ENCODE measurements at places on chromosomes 11 and 22.

- peak; percentile 43 for DNase-seq
These were observed at the start of gene SEPTIN5 for GRCh38 chr22:19714312-19715187. Gene SEPTIN5 (plus strand): TSS chr22:19714503. CDS start chr22:19714589, 86 bp downstream.

GRCh38 chr22:29704528-29705285, 15.1 kb upstream of the CABP7 start:
- peak; percentile 86 for DNase-seq

- DNase-seq, result no peak
These were observed 22.6 kb downstream of the BUD13 start for GRCh38 chr11:116750070-116750718.

GRCh38 chr11:101133190-101133589, 3.6 kb upstream of the PGR start:
- no peak for DNase-seq

DNA sequence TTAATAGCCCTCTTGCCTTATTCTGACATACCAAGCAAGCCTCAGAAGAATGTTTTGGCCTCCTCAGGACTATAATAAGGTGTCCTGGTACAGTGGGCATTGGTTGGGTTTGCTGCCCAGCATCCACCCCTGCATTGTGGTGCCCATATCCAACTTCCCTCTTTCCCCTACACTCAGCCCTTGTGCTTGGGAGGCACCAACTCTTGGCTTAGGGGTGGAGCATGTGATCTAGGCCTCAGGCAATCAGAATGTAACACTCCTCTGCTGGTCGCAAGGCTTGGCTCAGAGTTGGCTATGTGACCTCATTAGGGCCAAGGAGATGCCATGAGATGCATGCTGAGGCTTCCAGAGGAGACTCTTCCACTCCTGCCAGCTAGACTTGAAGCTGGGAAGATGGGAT, 123.0 kb downstream of the CSNK2A3 start:
- no peak for DNase-seq

DNA sequence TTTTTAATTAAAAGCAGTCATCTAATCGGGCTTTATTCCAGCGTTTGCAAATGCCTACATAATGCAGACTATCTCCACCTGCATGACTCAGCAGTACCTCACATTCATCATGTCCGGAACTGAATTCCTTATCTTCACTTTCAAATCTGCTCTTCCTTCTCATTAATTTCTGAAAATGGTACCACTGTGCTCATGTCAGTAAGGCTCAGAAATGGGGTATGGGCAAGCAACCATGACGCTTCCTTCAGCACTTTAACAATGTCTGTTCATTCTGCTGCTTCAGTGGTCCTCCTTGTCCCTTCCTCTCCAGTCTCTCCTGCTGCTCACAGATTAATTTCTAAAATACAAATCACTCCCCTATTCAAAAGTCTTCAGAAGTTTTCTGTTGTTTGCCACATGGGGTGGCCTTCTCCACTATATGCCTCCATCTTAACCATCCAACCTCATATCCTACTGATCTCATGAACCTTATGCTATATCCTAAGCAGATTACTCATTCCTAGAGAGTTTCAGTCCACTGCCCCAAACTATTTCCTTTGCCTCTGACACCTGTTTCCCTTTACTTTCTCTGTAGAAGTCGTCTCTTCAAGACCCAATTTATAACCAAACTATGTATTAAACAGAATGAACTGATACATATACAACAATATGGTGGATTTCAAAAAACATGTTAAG, 7.0 kb downstream of the GTF2H1 start:
- no peak for DNase-seq

- DNase-seq, result no peak
These were observed 4.7 kb upstream of the KDM2A start for GRCh38 chr11:67114275-67114896.

GRCh38 chr11:16295592-16295991, 60.8 kb downstream of the SOX6 start:
- no peak for DNase-seq

DNA sequence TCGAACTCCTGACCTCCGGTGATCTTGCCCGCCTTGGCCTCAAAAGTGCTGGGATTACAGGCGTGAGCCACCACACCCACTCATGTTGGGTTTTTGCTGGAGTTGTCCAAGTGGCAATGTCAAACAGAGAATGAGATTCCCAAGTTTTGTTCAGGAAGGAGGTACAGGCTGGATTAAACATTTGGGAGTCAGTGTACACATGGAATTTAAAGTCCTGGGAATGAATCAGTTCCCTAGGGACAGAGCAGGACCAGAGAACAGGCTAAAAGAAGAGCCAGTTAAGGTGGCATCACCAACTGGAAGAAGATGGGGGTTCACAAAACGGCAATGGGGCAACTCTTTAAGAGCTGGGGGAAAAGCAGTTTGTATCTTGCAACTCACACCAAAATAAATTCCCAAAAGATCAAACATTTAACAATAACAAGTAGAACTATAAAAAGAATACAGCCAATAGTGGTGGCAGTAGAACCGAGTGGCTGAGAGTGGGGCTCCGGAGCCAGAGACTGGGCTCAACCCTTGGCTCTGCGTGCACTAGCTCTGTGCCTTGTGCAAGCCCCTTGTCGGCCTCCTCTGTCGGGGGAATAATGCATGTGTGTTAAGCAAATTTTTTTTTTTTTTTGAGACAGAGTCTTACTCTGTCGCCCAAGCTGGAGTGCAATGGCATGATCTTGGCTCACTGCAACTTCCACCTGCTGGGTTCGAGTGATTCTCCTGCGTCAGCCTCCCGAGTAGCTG, 33.8 kb upstream of the CTSD start:
- DNase-seq, result no peak

DNA sequence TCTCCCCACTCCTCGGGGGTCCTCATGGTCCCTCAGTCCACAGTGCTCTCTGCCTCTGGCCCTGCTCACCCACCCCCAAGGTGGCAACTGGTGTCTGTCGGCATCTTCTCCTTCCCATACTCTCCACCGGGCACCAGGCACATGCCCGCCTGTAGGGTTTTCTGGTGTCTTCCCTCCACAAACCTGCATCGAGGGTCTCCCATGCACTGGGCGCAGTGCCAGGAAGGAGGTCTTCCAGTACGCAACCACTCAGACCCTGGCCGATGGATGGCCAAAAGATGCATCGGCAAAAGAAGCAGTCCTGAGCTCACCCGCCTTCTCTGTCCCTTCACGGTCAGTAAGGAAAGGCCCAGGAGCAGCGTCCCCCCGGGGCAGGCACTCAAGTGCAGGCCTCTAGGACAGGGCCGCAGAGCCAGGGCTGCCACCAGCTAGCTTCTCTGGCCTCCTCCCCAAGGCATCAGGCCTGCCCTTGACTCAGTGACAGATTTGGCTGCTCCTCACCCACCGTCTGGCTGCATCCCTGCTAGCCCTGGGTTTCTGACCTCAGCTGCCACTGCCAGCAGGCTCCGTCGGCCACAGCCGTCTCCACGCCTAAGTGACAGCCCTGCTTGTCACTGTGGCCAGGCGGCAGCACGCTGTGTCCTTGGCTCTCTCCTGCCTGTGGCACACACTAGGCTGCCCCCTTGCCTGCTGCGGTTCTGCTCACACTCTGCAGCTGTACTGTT, 32.1 kb upstream of the IGSF9B start:
- no peak for DNase-seq

- no peak for DNase-seq
These were observed 75.2 kb downstream of the EIF3M start for GRCh38 chr11:32658639-32659406.

DNA sequence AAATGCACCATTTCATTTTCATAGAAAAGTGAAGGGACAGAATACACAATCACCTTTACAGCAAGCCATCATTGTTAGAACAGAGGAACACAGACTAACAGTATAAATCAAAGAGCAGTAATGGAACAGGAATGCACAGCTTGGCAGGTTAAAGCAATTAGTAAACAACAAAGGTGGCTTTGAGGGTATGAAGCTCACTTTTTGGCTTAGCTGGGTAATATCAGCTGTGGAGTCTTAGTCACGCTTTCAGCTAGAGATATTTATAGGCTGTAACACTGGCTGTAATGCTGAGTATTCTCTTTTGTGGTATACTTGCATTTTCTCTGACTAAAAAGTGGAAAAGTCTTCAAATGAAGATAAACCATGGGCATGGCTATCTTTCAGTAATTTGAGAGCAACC, 1780.5 kb downstream of the LRRC4C start:
- DNase-seq, result no peak

DNA sequence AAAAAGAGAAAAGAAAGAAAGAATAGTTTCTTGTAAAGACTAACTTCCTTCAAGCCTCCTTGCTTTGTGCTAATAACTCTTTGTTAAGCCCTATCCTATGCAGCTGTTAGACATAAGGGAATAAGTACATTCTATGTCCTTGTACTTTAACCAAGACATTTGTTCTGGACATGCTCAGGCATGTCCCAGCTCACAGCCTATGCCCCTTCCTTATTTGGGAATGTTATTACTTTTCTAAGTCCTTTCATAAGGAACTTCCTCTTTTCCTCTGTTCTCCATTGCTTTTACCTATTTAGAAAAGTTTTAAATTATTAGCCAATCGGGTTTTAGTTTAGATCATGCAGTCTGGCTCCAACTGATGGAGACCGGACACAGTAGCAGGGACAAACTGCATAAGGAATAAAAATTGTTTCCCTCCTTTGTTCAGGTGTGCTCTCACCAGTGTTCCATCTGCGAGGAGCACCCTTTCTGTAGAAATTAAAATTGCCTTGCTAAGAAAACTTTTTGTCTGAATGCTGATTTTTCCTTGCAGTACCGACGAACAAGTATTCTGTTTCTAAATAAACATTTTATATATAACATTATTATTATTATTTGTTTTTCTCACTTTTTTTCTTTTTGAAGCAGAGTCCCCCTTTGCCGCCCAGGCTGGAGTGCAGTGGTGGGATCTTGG, 21.6 kb upstream of the SPINDOC start:
- no peak for DNase-seq

GRCh38 chr11:130168105-130168504, 8.5 kb downstream of the ST14 start:
- no peak for DNase-seq

DNA sequence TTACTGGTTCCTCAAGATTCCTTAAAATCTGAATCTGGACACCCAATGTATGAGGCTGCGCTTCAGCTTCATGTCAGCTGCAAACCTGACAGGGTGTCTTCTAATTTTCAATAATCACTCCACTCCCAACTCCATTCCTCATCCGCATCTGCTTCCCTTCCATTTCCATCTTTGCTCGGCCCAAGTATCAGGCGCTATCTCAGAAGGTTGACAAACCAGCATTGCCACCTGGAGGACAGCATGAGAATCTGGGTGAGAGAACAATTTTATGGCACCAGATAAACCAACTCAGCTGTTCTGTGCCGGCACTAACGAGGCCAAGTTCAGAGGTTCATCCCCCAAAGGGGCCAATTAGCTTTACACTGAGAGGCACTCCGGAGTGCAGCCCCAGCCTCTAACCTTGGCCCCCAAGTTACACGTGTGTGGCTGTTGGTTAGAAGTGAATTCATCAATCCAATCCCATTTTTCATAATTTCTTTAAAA, 79.1 kb upstream of the LMO2 start:
- peak; percentile 92 for DNase-seq

DNA sequence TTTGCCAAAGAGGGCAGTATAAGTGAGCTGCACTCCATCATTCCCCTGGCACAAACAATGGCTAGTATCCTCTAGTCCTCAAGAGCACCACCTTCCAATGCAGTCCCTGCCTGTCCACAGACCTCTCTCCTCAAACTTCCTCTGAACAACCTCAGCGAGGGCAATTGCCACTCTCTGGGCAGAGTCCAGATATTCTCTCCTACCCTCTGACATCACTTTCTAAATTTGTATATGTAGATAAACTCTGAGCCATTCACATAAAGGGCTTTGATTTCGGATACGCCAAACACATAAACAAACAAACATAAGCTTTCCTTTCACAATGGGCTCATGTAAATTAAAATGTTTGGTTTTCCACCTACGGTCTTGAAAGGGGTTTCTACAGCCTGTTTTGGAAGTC, 3.0 kb upstream of the SLC43A3 start:
- DNase-seq, result no peak

DNA sequence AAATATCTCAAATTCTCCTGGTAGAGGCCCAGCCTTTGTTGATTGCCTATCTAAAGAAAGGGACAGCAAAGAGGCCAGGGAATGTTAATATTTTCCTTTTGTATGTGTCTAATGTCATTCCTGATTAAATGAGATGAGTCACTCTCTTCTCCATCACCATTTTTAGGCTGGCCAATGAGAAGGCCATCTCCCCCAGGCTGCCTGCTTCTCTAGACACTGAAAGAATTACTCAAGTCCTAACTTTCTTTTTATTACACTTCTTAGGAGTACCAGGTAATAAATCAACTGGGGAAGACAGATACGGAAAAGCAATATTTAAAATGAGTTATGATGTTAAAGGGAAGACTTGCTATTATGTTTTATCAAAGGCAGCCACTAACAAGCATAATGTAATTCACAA, 259.2 kb upstream of the SORL1-AS1 start:
- DNase-seq, result no peak

DNA sequence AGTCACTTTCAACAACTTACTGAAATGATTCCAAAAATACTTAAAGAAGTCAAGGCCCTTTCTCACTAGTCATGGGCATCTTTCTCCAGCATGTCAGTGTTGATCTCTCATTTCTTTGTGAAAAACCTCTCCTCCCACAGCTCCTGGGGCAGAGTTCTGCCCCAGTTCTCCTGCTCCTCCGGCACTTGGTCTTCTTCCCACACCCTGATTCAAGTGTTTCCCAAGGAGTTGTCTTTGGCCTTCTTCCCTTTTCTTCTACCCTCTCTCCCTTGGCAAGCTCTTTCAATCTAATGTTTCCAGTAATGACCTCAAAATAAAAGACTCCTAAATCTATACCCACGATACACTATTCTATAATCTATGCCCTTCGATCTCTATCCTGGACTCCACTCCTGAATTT, 42.1 kb upstream of the CCDC34 start:
- no peak for DNase-seq

- DNase-seq, result no peak
These were observed 201.2 kb upstream of the E2F8 start for GRCh38 chr11:19441752-19442553.

GRCh38 chr11:78857688-78858087, 283.0 kb upstream of the NARS2 start:
- no peak for DNase-seq

- no peak for DNase-seq
These were observed 72.4 kb downstream of the RTL6 start for GRCh38 chr22:44425694-44426045.

GRCh38 chr11:86670181-86670580, 2.2 kb downstream of the ME3 start:
- no peak for DNase-seq

GRCh38 chr11:89181111-89181510, 3.4 kb downstream of the TYR start:
- DNase-seq, result no peak

GRCh38 chr22:26494506-26494905, 10.8 kb downstream of the SRRD start:
- DNase-seq, result no peak

DNA sequence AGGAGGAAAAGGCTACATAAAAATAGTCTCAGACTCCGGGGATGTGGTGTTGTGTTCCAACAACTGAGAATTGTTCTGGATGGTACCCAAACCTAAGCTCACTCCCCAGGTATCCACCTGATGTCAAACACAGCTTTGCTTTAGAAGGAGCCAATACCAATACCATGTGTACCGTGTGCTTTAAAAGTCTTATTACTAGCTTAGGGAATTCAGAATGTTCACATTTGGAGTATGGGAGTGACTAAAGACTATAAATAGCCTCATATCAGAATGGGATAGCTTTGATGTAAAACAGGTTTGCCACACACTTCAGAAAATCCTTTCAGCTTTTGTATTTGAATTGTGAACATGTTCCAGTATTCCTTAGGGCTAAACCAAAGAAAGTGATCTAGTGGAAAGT, 248.7 kb upstream of the ARHGAP42 start:
- no peak for DNase-seq

Measured in brain (organoid and tissue), 16 donors.